ENCODE measurements at places on chromosomes 7 and 10. TPM values are rescaled to one million over a fixed set of nuclear protein-coding genes. Genes with fewer than 3 reads are reported as not detected.
A peak's percentile ranks its signal among the peaks of the same experiment; 100 is the strongest.

DNA sequence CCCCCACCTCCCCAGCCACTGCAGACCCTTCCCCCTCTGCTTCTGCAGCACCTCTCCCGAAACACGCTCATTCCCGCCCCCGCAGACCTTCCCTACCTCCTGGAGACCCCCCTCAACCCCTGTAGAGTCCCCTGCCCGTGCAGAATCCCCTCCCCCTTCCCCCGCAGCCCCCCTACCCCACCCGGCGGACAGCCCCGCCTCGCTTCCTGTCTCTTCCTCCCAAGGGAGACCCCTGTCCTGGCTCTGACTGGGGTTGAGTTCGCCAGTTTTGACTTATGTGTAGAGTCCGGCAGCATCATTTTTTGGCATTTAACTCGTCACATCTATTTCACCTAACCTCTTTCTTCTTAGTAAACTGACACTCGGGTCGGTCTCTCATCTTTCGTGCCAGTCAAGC is 54.0 kb downstream of the ALOX5 start:
- DNase-seq = no peak

DNA sequence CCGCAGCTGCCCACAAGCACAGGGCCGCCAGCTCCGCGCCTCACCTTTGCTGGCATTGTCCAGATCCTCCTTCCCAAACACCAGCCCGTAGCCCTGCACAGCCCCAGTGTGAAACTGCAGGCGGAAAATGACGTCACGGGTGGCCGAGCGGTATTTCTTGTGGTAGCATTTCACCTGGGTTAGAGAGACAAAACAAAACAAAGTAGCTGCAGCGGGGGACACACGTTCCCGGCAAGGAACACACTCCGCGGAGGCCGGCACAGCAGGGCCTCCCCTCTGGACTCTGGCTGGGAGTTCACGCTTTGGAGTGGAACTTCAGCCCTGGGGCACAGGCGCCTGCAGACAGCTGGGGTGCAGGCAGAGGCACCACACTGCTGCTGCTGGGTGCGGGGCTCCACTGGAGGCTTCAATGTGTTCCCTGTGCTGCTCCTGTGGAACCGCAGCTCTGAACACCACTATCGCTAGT is 181.1 kb downstream of the TNS3 start:
- no peak for DNase-seq

GRCh38 chr10:78605800-78606350 is 462.9 kb upstream of the ZMIZ1 start:
- no peak for DNase-seq

- DNase-seq = peak; percentile 81
Measured at GRCh38 chr10:25125201-25125611, 49.6 kb upstream of the GPR158 start.

DNA sequence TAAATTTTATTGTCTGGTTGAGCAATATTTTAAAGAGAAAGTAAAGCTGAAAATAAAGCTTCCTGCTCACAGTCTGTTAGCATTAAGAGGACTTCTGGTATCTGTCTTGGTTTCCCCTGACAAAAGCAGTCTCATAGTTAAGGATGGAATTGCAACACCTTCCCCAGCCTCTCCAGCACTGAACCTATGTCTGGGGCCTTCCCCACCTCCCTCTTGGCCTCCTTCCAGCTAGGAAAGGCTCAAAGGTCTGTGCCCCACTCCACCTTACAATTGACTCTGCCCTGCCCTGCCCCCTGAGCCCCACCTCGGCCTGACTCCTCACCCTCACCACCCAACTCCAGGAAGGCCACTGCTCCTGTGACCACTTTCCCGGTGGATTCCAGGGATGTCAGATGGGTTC is 33.2 kb downstream of the COL17A1 start:
- no peak for DNase-seq

- no peak for DNase-seq
Measured at GRCh38 chr7:16084370-16084769, 337.0 kb downstream of the CRPPA start.

GRCh38 chr7:36303202-36304098 is 86.2 kb upstream of the ANLN start:
- DNase-seq = no peak

Gene PRSS2
- not detected for polyA plus RNA-seq

GRCh38 chr7:101058355-101058754 is 26.9 kb upstream of the TRIM56 start:
- DNase-seq = peak; percentile 66

GRCh38 chr10:60532696-60533468 is 143.2 kb upstream of the ANK3 start:
- DNase-seq = no peak

- DNase-seq = no peak
Measured at GRCh38 chr7:66183700-66184099, 21.4 kb upstream of the TPST1 start.

Measured in left kidney (tissue), 8 donors.